ENCODE measurements at places on chromosomes 3 and 15.

DNA sequence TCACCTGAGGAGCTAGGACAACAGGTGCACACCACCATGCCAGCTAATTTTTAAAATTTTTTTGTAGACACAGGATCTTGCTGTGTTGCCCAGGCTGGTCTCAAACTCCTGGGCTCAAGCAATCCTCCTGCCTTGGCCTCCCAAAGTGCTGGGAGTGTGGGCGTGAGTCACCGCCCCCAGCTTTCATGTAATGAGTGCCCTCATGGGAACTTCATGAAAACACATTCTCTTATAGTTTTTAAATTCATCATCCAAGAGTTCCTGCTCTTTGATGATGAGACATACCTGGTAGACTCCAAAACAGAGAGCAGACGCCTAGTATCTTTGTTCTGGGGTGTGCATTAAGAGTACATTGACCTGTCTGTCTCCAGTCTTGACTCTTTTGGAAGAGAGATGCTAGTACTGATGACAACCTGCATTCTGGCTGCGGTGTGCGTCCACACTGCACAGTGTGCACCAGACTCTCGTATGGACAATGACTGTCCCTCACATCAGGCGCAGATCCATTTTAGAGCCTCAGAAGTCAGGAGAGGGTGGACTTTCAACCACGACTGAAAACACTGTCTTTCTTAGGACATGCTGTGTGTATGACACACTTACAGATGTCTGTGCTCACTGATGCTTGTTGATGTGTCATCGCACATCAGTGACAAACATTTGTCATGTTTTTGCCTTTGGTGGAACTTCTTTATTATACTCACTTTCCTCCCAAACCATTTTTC lies 2.0 kb downstream of the NRROS start:
- no peak for DNase-seq

DNA sequence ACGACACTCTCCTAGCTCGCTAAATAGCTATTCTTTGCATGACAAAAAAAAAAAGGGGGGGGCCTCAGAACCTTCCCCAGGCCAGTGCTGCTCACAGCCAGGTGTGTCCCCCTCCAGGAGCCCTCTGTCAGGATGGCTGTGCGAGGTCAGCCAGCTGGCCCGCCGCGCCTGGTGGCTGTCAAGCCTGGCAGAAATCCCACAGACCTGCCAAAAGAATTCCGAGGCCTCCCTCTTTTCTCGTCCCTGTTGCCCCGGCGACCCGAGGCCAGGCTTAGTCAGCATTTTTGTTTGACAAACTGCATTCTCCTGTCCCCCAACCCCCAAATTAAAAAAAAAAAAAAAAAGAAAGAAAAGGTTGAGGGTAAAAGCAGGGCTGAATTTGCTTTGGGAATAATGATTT lies 61.9 kb downstream of the TM4SF4 start:
- DNase-seq, result no peak

DNA sequence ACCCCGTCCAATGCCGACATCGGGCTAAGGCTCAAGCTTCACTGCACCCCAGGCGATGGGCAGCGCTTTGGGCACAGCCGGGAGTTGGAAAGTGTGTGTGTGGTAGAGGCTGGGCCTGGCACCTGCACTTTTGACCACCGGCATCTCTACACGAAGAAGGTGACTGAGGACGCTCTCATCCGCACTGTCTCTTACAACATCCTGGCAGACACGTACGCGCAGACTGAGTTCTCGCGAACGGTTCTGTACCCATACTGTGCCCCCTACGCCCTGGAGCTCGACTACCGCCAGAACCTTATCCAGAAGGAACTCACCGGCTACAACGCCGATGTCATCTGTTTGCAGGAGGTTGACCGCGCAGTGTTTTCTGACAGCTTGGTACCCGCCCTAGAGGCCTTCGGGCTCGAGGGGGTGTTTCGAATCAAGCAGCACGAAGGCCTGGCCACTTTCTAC lies 1.0 kb downstream of the PDE12 start:
- peak; percentile 23 for DNase-seq

DNA sequence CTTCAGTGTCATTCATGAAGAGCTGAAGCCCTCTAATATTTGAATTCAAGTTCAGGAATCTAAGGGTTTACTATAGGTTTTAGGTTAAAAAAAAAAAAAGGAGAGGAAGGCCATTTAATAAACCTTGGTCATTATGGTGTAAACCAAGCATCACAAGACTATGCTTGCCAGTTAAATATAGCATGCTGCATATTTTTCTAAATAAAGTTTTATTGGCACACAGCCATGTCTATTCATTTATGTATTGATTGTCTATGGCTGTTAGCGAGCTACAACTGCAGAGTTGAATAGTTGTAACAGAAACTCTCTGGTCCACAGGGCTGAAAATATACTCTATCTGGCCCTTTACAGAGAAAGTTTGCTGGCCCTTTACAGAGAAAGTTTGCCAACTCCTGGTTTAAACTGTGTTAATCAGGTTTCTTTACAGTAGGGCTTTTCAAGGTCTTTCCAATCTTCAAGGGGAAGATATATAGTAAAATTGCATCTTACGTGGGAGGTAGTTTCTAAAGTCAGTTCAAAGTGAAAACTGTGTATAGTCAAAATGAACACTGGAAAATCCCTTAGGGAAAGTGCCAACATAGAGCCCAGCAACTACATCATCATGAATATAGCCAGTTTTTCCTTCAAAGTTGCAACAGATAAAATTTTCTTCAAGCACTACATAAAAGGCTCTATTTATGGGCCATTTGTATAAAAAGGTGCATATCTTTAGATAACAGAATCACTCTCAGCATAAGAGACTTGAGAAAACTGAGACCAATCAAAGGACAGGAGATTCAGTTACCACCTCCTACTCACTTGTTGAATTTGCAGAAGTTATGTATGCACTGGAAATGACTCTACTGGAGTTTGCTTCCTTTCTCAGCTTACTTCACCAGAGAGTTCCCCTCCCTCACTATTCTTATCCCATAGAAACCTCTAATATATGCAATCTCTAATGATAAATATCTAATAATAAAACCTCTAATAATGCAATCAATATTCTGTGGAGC lies 49.7 kb upstream of the FRMD4B start:
- DNase-seq, result no peak

DNA sequence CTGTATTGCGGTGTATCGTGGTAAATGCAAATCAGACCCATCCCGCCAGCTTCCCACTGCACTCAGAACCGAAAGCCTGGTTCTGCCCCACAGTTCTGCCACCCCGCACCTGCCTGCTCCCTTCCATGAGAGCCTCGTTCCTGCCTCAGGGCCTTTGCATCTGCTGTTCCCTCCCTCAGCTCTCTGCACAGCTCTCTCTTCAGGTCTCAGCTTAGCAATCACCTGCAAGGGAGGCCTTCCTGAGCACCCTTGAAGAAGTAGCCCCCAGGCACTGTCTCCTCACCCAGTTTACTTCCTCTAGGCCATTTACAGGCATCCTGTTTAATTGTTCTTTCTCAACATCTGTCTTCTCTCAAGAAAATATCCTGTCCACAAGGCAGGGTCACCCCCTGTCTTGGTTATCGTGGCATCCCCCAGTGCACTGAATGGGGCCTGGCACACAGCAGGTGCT lies 13.3 kb upstream of the IQSEC1 start:
- DNase-seq, result no peak

DNA sequence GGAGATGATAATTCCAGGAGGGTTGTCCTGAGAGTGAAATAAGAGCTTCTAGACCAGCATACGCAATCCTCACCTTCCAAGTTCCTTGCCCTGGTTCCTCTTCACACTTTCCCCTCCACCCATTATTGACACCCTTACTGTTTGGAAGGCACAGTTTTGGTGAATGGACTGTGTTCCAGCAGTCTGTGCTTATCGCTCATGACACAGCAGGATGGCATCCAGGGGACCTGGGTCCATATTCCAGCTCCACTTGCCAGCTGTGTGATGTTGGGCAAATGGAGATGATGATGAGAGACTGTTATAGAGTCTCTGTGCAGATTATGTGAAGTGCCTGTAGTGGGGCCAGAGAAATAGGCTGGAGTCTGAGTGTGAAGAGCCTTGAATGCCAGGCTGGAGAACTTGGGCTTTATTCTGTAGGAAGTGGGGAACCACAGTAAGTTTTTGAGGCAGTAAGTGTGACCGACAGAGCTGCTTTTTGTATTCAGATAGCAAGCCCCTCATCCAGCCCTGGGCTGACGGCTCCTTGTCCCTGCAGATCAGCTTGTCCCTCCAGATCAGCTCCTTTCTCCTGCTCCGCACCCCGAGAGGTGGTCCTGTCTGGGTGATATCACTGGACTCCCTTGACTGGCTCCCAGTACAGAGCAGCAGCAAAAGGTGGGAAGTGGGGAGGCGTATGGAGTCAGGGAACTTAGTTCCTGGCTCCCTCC lies 8.1 kb downstream of the KBTBD13 start:
- no peak for DNase-seq

DNA sequence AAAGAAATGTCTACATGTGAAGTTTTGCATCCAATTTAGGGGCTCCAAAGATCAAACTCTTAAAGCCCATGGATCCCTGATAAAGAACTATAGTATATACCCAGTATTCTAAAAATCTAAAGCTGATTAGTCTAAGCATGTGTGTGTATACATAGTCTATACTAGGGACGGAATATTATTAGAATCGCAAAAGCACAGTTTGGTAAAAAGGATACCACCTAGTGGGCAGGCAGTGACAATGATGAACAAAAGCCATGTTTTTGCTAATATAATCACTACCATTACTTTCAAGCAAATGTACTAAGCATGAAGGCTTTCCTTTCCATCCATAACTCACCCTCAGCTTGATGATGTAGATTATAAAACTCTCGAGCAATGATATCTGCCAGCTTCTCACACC lies 16.5 kb downstream of the POLQ start:
- DNase-seq, result no peak

GRCh38 chr15:31298707-31299172 lies 27.9 kb upstream of the KLF13 start:
- DNase-seq, result no peak

GRCh38 chr15:28945626-28946230 lies 60.0 kb downstream of the APBA2 start:
- no peak for DNase-seq
